ENCODE measurements at places on chromosomes 16 and 17.

GRCh38 chr16:27862953-27863352, 200.6 kb downstream of the GSG1L start:
- no peak for DNase-seq
- no peak overlapping the region for H3K4me3 ChIP-seq
- H3K27me3 ChIP-seq, result no peaks in the 10 kb centered on the region
- no peak overlapping the region for H3K27ac ChIP-seq

DNA sequence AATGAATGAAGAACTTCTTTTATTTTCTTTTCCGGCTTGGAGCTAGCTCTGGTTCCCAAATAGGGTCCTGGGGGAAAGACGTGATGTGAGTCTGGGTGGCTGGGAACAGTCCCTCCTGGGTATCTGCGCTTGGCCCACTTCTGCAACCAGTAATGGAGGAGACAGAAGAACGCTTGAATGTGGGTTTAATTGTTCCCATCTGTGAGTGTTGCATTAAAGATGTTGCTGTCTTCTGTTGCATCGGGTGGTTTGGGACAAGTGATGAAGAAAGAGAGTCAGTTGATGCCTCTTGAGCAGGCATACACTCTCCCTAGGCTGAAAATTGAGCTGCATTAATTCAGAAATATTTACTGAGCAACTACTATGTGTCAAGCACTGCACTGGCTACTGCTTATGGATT, 511.1 kb downstream of the CDH13 start:
- DNase-seq, result no peak
- no peaks in the 10 kb centered on the region for H3K36me3 ChIP-seq
- H3K4me1 ChIP-seq, result no peaks in the 10 kb centered on the region
- no peak overlapping the region for H3K27ac ChIP-seq
- no peak overlapping the region for H3K4me3 ChIP-seq

GRCh38 chr17:2855063-2855600, 58.9 kb downstream of the RAP1GAP2 start:
- H3K4me3 ChIP-seq, result no peak overlapping the region
- no peak for DNase-seq
- H3K4me1 ChIP-seq, result peaks cover 20% of the 10 kb centered on the region

- H3K27ac ChIP-seq, result no peak overlapping the region
- H3K4me3 ChIP-seq, result no peak overlapping the region
- DNase-seq, result no peak
These were observed 335.3 kb downstream of the SOX9 start for GRCh38 chr17:72456075-72456474.

GRCh38 chr16:3872216-3872895, 8.2 kb downstream of the CREBBP start:
- peaks cover 100% of the 10 kb centered on the region for H3K4me1 ChIP-seq
- H3K4me3 ChIP-seq, result no peak overlapping the region
- H3K36me3 ChIP-seq, result no peaks in the 10 kb centered on the region
- H3K27me3 ChIP-seq, result no peaks in the 10 kb centered on the region

DNA sequence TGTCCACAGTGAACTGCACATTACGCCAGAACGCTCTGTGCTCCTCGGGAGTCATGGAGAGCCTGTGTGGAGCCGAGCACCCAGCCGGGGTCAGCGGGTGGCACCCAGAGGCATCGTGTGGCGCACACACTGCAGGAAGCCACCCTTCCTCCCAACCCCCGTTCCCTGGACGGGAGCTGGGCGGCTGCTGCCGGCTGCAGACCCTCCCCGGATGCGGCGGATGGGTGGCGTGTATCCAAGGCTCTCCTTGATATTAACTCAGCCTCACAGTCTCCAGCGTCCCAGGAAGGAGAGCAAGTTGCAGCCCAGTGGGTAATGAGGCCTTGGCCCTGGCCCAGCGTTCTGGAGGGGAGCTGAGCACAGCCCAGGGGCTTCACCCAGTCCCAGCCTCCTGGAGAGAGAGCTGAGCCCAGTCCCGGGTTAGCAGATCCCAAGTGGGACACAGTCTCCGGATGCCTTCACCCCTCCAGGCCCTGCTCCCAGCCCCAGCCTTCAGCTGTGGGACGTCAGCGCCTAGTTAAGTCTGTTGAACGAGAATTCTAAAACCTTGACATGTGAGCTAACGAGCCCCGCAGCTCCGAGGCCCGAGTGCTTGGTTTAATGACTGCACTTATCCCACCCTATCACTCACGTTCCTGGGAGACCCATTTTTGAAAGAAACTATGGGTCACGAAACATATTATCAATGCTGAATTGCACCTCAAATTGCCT, 86.6 kb downstream of the TBC1D16 start:
- DNase-seq, result no peak
- no peaks in the 10 kb centered on the region for H3K27me3 ChIP-seq
- H3K27ac ChIP-seq, result no peak overlapping the region
- no peaks in the 10 kb centered on the region for H3K4me1 ChIP-seq

GRCh38 chr16:30124985-30125379, 2.0 kb upstream of the MAPK3 start:
- H3K4me1 ChIP-seq, result peaks cover 25% of the 10 kb centered on the region
- H3K27ac ChIP-seq, result no peak overlapping the region
- H3K36me3 ChIP-seq, result no peaks in the 10 kb centered on the region
- no peaks in the 10 kb centered on the region for H3K27me3 ChIP-seq
- DNase-seq, result no peak
- H3K4me3 ChIP-seq, result no peak overlapping the region

DNA sequence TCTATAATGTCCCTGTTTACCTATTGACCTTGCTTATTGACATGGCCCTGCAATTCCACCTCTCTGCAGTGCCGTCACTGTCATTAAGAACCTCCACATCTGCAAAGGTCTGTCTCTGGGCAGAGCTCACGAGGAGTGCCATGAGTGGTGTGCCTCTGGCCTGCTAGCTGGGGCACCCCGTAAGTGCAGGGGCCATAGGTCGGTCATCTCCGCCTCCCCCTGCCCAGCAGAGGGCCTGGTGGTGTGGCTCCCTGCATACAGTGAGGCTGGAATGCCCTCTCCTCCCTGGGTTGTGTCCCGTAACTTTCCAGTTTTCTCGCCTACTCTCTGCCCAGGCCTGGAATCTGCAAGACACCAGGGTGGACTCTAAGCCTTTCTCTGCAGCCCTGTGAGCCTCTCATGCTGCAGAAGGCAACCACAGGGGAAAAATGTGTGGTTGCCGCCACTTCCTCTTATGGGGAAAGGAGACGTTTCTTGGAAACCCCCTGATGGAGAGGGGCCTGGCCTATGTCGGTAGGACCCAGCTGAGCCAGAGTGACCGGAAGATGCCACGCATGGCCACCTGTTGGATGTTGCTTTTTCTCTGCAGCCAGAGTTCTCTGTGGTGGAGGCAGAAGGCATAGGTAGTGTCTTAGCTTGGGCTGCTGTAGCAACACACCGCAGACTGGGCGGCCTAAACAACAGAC, 2.7 kb upstream of the SNX20 start:
- no peaks in the 10 kb centered on the region for H3K36me3 ChIP-seq
- no peaks in the 10 kb centered on the region for H3K27me3 ChIP-seq
- DNase-seq, result peak; percentile 68
- peak overlapping the region; percentile 4 for H3K4me3 ChIP-seq
- peak overlapping the region; percentile 76 for H3K27ac ChIP-seq
- peaks cover 82% of the 10 kb centered on the region for H3K4me1 ChIP-seq

DNA sequence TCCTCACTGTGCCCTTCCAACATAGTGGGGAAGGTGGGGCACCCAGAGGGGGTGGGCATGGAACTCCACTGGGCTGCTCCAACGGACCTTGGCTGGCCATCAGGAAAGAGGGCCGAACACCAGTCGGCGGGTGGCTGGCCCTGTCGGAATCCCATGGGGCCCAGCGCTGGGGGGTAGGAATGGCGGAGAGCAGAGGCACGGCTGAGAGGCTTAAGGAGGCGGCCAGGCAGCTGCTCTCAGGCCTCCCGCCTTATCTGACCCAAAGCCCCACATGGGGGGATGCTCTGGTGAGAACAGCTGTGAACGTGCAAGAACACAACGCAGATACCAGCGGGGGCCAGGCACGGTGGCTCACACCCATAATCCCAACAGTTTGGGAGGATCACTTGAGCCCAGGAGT, 4.4 kb upstream of the MYO1C start:
- no peak overlapping the region for H3K4me3 ChIP-seq
- peaks cover 16% of the 10 kb centered on the region for H3K36me3 ChIP-seq
- H3K27ac ChIP-seq, result no peak overlapping the region
- H3K27me3 ChIP-seq, result no peaks in the 10 kb centered on the region
- H3K4me1 ChIP-seq, result peaks cover 15% of the 10 kb centered on the region
- DNase-seq, result no peak

DNA sequence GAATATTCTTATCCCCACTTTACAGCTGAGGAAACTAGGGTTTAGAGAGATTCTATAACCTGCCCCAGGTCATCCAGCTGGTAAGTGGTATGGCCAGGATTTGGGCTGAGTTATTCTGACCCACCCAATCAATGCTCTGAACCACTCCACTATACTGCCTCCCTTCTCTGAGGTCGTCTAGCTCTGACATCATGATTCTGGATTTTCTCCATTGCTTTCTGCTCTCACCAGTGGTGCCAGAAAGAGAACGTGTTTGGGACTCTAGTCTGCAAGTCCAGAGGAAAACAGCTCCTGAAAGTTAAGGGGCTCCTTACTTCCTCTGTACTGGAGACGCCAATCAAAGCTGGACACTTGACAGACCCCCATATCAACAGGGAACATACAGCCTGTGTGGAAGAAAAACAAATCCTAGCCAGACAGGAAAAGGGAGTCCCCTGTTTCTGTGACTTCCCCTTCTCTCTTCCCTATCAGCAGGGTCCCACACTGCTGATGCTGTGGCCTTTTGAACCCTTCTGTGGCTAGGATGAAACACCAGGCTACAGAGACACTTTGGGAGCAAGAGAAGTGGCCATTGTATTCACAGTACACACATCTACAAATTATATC, 6.0 kb upstream of the EZH1 start:
- H3K36me3 ChIP-seq, result no peaks in the 10 kb centered on the region
- DNase-seq, result no peak
- no peaks in the 10 kb centered on the region for H3K4me1 ChIP-seq
- H3K27ac ChIP-seq, result no peak overlapping the region
- no peaks in the 10 kb centered on the region for H3K27me3 ChIP-seq

GRCh38 chr16:55035956-55036355, 105.3 kb downstream of the IRX5 start:
- H3K27ac ChIP-seq, result no peak overlapping the region
- no peaks in the 10 kb centered on the region for H3K36me3 ChIP-seq
- no peak for DNase-seq
- no peaks in the 10 kb centered on the region for H3K4me1 ChIP-seq
- H3K27me3 ChIP-seq, result no peaks in the 10 kb centered on the region

DNA sequence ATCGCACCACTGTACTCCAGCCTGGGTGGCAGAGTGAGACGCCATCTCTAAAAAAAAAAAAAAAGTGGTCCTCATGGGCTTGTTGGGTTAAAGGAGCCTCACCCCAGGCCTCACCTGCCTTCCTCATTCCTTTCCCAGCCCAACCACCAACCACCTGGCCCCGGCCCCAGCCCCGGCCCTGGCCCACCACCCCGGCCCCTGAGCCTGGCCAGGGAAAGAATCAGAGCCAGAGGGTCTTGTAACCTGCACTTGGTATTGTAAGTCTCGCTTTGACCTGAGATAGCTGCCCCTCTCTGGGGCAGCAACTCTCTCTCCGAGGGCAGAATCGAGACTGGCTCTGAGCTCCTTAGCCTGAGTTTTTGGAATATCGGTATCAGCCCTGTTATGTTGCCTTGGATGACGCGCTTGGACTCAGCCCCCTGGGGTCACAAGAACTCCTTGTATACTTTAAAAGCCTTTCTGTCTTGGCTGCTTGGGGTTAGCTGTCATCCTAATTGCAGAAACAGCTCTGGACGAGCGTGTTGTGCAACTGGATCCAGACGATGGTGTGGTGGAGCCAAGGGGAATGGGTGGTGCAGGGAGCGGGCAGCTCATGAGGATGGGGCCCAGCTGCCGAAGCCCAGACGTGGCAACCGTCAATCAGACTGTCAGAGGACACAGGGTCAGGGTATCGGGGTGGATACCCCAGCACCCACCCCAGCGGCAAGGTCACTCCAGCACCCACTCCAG, 14.6 kb downstream of the SMTNL2 start:
- no peaks in the 10 kb centered on the region for H3K36me3 ChIP-seq
- H3K27ac ChIP-seq, result no peak overlapping the region
- no peak for DNase-seq
- no peaks in the 10 kb centered on the region for H3K4me1 ChIP-seq
- H3K27me3 ChIP-seq, result no peaks in the 10 kb centered on the region
- no peak overlapping the region for H3K4me3 ChIP-seq

GRCh38 chr17:66540131-66540781, 237.8 kb downstream of the PRKCA start:
- H3K27ac ChIP-seq, result no peak overlapping the region
- H3K36me3 ChIP-seq, result no peaks in the 10 kb centered on the region
- H3K4me3 ChIP-seq, result no peak overlapping the region

DNA sequence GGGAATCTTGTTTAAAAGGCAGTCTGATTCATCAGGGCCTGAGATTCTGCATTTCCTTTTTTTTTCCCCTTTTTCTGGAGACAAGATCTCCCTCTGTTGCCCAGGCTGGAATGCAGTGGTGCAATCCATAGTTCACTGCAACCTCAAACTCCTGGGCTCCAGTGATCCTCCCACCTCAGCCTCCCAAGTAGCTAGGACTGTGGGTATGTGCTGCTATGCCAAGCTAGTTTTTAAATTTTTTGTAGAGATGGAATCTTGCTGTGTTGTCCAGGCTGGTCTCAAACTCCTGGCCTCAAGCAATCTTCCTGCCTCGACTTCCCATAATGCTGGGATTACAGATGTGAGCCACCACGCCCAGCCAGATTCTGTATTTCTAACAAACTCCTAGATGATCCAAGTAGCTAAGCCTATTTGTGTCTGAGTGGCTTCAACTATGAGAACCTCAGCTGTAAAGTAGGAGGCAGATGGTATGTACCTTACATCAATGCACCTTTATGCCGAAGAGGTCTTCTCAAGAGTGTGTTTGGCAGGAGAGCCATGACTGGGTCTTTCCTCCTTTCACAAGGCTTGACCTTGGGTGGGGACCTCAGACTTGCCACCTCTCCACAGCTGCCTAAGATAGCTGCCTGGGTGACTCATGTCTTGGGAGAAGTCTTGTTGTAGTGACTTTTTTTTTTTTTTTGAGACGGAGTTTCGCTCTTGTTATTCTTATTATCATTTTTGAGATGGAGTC, 10.9 kb downstream of the LDAF1 start:
- DNase-seq, result no peak
- no peaks in the 10 kb centered on the region for H3K4me1 ChIP-seq
- H3K27me3 ChIP-seq, result no peaks in the 10 kb centered on the region
- no peak overlapping the region for H3K4me3 ChIP-seq

DNA sequence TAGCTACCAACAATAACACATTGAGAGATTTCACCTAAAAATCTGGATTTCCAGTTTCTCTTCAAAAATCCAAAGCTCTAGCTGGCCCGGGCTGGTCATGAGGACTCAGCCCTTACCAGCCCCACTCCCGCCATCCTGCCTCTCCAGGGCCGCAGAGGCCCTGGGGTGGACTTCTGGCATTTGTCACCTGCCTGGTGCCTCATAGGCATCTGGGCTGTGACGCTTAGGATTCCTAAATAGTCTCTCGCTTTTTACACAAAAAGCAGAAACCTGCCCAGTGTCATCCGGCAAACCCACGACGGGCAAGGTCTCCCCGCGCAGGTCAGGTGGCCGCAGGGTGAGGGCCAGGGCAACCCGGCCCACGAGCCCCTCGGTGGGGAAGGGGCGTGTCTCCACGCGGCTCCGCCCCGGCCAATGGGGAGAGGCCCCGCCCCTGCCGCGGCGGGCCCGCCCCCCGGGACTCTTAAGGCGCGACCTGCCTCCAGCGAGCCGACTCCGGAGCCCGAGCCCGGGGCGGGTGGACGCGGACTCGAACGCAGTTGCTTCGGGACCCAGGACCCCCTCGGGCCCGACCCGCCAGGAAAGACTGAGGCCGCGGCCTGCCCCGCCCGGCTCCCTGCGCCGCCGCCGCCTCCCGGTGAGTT, at the start of gene VASN:
Gene VASN (plus strand): TSS at position 492 of the 644 bp plus-strand sequence. CDS start 9,030 bp downstream, outside the sequence.
- peaks cover 5% of the 10 kb centered on the region for H3K36me3 ChIP-seq
- no peak within 1 kb of the TSS for H3K4me3 ChIP-seq
- no peaks in the 10 kb centered on the region for H3K27me3 ChIP-seq
- H3K4me1 ChIP-seq, result peaks cover 40% of the 10 kb centered on the region
- peak within 1 kb of the TSS; percentile 36 for H3K27ac ChIP-seq

Data from CD4-positive, alpha-beta memory T cell (primary cell).